ENCODE measurements at places on chromosomes 16 and 17. TPM values are rescaled to one million over a fixed set of nuclear protein-coding genes. Genes with fewer than 3 reads are reported as not detected.

The NPIPB2 gene
- not detected for polyA plus RNA-seq

The CHRNE gene
- 0.21 TPM for polyA plus RNA-seq

The ACAP1 gene
- 264 TPM for polyA plus RNA-seq

The CPNE7 gene
- polyA plus RNA-seq: 5.7 TPM

The OR1F1 gene
- polyA plus RNA-seq: not detected

The CCL7 gene
- polyA plus RNA-seq: not detected

The SLC12A3 gene
- polyA plus RNA-seq: not detected

The KRTAP9-3 gene
- polyA plus RNA-seq: not detected

The GRAPL gene
- polyA plus RNA-seq: 3.1 TPM

The CCDC144A gene
- 3.2 TPM for polyA plus RNA-seq

The C17orf50 gene
- polyA plus RNA-seq: not detected

DNA sequence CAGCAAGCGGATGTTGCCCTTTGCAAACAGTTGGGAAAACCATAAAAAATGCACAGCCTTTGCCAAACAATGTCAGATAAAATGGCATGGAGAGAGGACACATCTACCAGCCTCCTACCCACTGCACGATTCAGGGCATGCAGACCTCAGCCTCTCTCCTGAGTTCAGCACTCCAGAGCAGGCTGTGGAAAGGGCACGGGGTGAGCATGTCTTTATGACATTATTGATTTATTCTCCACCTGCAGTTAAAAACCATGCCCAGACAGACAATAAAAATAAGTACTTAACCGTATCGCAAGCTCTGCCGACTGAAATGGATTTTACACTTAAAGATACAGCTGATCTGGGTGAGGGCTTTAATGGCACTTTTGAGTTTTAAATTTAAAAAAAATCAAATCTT lies 127.1 kb downstream of the MAF start:
- no peak for DNase-seq

- DNase-seq: no peak
Observed at GRCh38 chr17:12637745-12638651, 27.7 kb upstream of the MYOCD start.

DNA sequence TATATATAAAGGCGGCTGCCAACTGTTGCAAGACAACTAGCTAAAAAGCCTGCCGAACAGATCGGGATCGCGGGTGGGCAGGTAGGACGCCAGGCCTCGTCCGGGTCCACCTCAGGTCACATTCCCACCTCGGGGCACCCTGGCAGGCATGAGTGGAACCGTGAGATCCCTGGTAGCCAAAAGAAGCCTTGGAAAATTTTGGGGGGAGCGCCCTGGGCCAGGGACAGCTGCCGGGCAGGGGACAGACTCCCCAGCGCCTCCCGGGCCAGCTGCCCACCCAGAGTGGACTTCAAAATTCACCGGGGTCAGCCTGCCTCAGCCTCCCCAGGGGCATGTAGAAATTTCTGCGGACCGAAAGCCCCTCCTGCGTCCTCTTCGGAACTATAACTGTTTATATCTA lies 760.9 kb downstream of the KCNJ18 start:
- no peak for DNase-seq

- DNase-seq: no peak
Observed at GRCh38 chr17:9878356-9878755, 26.7 kb downstream of the RCVRN start.

- peak; percentile 63 for DNase-seq
Observed at GRCh38 chr17:78774956-78775571, 7.0 kb downstream of the CYTH1 start.

DNA sequence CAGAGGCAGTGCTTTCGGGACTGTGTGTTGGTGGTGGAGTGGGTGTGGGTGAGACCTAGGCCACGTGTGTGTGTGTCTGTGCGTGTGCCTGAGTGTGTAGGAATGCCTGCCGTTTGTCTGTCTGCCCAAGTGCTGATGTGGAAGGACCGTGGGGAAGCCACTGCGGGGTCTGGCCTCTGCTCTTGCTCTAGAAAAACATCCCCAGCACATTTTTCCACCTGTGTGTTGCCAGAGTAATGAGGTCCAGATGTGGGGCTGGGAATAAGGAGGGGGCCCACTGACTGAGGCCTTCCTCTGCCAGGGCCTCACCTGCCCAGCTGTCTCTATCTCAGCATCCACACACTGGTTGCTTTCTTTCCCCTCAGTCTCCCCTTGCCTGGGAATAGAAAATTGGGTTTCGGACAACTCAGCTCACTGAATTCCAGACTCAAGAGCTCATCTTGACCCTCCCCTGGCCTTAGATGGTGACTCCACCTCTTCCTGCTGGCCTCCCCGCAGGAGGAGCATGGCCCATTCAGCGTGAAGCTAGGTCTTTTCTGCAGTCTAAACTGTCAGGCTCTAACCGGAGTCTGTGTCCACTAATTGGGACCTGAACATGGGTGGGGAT lies 7.6 kb downstream of the SGCA start:
- no peak for DNase-seq

DNA sequence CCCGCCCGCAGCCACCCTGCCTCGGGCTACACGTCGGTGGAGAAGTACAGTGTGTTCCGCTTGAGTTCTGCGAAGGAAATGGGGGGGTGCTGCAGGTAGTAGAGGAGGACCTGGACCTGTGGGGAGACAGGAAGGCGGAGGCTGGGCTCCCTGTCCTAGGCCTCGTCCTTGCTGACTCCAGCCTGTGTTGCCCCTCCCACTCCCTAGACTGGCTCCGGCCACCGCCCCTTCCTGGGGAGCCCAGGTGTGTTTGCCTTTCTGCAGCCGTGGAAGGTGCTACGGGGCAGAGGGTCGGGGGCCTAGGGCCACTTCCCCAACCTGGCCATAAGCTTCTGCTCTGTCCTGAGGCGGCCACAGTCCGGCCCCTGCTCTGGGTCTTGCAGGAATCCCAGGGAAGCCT lies 9.1 kb downstream of the TIMM22 start:
- DNase-seq: no peak

GRCh38 chr17:28746611-28747050 lies 2.8 kb downstream of the TRAF4 start:
- DNase-seq: no peak

DNA sequence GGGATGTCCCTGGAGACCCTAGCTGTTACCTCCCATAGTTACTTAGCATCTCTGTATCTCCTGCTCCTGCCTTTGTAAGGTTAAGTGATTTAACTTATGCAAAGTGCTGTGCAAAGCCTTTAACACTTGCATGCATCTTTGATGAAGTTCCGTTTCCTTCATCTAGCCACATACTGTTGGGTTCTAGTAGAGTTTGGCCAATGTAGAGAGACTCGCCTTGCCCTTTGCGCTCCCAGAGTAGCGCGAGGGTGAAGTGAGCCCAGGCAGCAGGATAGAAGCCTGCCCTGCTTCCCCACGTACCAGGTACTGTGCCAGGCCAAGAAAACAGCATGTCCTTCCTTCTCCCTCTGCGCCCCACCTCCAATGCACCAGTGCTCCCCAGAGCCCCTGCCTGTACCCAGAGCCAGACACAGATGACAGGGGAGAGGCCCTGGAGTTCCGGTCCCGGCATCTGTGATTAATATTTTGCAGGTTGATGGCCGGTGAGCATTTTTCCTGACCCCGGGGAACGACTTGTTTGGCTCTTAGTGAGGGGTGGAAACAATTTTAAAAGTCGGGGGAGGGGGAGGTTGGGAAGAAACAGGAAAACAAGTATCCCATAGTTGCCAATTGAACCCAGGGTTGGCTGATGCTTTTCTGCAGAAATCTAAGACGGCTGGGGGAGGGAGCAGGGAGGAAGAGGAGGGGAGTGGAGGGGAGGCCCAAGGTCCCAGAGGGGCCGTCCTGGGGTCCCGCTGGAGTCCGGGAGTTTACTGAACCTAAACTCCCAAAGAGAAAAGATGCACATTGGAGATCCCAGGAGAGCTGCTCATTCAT lies 13.1 kb upstream of the CDC42EP4 start:
- no peak for DNase-seq

DNA sequence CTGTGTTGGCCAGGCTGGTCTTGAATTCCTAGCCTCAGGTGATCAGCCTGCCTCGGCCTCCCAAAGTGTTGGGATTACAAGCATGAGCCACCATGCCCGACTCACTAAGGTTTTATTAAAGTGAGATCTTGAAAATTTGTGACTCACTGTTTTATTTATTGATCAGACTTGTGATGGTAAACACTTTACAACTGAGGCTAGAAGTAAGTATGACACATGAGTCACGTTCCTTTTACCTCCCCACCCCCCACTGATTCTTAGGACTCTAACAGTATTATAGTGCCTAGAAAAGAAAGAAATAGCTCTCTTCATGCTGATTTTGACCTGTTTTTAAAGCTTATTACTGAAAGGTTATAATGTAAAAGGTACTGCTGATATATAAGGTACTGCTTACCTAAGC lies 160.6 kb downstream of the TANC2 start:
- DNase-seq: no peak

DNA sequence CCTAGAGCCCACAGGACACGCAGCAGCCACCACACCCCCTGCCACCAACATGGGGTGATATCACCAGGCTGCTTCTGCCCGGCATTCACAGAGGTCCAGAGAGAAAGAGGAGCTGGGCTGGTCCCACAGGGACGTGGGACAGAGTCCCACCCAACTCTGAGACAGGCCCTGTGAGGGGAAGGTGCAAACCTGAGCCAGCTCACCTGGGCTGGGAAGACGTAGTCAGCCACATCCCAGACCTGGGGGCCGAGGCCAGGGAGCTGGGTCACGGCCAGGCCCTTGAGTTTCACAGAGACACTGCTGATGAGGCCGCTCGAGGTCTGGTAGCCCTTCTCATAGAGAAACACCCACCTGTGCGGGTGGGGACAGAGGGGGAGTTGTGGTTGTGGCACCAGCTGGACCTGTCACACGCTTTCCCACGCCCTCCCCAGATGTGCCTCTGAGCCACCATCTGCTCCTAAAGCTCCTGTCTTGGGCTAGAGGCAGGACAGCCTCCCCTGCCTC lies 11.2 kb downstream of the P2RX1 start:
- no peak for DNase-seq

GRCh38 chr16:63461248-63461841 lies 1425.1 kb upstream of the CDH8 start:
- no peak for DNase-seq

DNA sequence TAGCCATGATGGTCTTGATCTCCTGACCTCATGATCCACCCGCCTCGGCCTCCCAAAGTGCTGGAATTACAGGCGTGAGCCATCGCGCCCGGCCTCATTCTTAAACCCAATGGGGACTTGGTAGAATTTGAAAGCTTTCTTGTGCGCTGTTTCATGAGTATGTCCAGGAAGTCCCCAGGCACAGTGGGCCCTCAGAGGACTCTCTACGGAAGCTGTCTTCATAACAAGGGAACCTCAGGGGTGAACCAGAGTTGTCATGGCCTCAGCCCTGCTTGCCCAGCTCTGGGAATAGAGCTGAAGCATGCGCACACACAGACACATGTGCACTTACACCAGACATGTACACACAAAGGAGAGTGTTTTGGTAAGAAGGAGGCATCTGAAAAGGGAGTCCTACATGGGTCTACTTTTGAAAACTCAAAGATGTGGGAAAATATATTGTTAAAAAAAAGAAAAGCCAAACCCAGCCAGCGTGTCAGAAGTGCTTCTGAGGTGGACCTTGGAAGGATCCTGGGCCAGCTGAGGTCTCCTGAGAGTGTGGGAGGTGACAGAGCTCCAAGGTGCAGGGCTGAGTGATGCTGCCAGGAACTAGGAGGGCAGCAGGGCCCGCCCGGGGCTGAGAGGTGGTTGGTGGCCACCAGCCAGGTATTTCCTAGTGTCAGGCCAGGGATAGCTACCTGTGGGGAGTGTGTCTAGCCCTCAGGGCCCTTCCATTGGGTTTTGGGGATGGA lies 54.6 kb downstream of the EPN2 start:
- no peak for DNase-seq

DNA sequence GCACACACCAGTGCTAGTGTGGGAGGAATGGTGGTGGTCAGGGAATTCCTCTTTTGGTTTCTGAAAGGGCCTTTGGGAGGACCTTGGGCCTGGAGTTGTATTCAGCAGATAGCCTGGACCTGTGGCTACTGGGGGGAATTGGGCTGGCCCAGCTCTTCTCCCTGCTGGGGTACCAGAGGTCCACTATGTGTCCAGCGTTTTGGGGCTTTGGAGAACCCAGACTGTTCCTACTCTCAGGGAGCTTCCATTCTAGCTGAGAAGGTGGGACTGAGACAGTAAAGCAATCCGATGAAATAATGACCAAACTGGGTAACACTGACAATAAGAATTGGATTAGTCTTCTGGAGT lies 2.4 kb downstream of the EPN3 start:
- DNase-seq: no peak

DNA sequence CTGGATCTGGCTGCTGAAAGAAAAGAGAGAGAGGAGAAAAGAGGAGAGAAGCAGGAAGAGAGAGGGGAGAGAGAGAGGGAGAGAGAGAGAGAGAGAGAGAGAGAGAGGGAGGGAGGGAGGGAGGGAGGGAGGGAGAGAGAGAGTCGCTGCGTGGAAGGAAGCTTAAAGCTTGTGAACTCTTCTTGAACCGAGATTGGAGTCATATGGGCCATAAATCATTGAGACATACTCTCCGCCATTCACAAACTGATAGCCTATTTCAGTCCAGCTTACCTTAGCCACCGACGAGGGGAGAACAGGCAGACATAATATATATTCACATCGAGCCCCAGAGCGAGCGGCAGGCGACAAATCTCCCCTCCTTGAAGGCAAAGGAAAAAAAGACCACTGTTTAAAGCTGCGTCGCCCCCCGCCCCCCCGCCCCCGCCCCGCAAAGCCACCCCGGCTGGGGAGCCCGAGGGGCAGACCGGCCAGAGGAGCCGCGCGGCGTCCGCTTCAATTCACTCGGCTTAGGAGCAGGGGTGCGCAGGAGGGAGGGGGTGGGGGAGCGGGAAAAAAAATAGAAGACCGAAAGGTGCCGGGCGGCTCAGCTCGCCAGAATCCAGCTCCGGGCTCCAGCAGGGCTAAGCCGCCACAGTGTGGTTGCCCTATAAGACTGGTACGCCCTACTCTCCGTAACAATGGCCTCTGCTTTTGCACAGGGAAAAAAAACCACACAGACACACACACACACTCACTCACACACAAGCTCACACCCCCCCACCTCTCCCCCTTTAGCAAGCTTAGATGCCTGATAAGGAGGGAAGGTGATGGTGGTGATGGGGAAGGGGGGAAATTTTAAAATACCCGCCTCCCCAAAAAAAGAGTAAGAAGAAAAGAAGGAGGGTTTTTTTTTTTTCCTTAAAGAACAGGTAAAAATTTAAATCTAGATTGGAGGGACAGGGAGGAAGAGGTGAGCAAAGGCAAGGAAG lies 10.6 kb upstream of the HOXB2 start:
- DNase-seq: no peak

All from CD4-positive, alpha-beta memory T cell (primary cell).